Cardiac atrium fibroblast (primary cell): ENCODE measurements at places on chromosomes 6 and 20. TPM values are rescaled to one million over a fixed set of nuclear protein-coding genes. Genes with fewer than 3 reads are reported as not detected.

Gene CUL7
- 27.1 and 30.5 TPM in 2 replicates for total RNA-seq

Gene THEMIS
- total RNA-seq: not detected in 2 replicates

Gene EDN1
- 85.9 and 111 TPM in 2 replicates for total RNA-seq

Gene MTRF1L
- total RNA-seq: 14.3 and 21.9 TPM in 2 replicates

Gene QRSL1
- total RNA-seq: 6.0 and 6.9 TPM in 2 replicates

Gene RPN2
- total RNA-seq: 380 and 457 TPM in 2 replicates

Gene SMOC2
- total RNA-seq: 0.81 and 1.3 TPM in 2 replicates

Gene HLA-DQB2
- total RNA-seq: not detected in 2 replicates

Gene RAET1L
- total RNA-seq: not detected in 2 replicates

Gene BTNL2
- total RNA-seq: not detected in 2 replicates

Gene SLC17A3
- total RNA-seq: not detected in 2 replicates

Gene TBXT
- not detected in 2 replicates for total RNA-seq
